NCI-H510A (cell line): ENCODE measurements at places on chromosomes 3 and 15.

GRCh38 chr3:39671600-39671999 is 137.8 kb upstream of the MYRIP start:
- DNase-seq, result no peak

- DNase-seq, result peak; percentile 8
Observed at GRCh38 chr3:18044971-18045880, 302.8 kb upstream of the TBC1D5 start.

DNA sequence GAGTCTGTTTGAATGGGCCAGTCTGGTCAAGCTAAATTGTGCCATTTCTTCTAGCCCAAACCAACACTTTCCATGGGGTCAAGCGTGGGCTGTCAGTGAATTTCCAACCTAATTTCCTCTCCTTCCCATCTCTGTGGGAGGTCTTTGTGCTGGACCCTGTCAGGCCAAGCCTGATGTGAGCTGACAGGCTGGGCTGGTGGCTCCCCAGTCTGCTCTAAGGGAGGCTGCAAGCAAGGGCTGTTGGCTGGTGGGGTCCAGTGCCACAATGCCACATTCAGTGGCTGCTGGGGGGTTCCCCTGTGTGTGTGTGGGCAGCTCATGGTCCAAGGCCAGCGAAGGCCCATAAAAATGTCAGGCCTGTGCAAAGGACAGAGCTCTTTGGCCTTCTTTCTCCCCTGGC is 216.1 kb downstream of the OPA1 start:
- no peak for DNase-seq

GRCh38 chr15:61951949-61952348 is 108.3 kb downstream of the VPS13C start:
- DNase-seq, result no peak

DNA sequence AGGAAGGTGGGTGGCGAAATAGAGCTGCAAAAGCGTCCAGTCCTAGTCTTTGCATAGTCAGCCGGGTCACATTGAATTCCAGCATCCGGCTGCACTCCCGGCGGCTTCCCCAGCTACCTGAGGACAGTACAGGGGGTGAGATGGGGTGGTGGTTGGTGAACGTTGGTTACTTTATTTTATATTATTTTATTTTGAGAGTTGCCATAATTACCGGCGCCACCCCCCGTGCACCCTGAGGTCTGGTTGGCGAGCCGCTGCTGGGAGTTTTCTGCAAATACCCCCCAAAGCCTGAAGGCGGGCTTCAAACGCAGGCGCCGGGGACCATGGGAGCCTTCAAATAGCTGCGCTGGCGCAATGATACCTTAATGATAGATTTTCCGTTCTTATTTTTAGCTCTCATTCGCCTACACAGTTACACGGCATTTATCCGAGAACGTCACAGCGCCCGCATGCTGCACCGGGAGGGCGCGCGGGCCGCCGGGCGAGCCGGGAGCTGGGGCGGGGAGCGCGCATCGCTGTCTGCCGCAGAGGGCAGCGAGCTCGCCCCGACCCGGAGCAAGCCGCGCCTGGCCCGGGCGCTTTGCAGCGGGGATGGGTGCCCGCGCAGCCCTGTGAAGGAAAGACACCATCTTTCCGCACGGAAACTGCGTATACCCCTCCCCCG is 756 bp upstream of the RASGRF1 start:
- no peak for DNase-seq

GRCh38 chr3:81620849-81621248 is 140.6 kb downstream of the GBE1 start:
- no peak for DNase-seq

DNA sequence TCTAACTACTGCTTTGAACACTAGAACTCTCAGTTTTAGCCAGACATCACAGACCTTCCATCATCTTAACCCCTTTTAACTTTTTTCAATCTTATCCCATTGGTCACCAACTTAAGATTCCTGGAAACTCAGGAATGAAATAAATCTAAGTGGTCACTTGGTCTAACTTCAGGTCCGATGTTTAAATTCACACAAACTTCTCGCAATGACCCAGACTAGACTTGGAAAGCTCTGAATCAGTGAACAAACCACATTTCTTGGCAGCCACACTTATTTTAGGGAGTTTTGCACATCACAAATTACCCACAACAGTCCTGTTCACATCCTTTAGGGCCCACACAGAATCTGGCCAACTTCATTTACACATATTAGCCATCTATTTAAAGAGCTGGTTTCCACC is 118.9 kb downstream of the MAGI1 start:
- no peak for DNase-seq

- no peak for DNase-seq
Observed at GRCh38 chr15:67613211-67613610, 70.7 kb downstream of the MAP2K5 start.

GRCh38 chr15:58247855-58248842 is 110.0 kb downstream of the AQP9 start:
- DNase-seq, result no peak

- DNase-seq, result no peak
Observed at GRCh38 chr3:135752851-135753250, 212.7 kb upstream of the PPP2R3A start.

- peak; percentile 34 for DNase-seq
Observed at GRCh38 chr3:117853923-117854668, 1144.5 kb downstream of the TUSC7 start.

GRCh38 chr15:37979671-37980409 is 45.4 kb downstream of the TMCO5A start:
- no peak for DNase-seq

DNA sequence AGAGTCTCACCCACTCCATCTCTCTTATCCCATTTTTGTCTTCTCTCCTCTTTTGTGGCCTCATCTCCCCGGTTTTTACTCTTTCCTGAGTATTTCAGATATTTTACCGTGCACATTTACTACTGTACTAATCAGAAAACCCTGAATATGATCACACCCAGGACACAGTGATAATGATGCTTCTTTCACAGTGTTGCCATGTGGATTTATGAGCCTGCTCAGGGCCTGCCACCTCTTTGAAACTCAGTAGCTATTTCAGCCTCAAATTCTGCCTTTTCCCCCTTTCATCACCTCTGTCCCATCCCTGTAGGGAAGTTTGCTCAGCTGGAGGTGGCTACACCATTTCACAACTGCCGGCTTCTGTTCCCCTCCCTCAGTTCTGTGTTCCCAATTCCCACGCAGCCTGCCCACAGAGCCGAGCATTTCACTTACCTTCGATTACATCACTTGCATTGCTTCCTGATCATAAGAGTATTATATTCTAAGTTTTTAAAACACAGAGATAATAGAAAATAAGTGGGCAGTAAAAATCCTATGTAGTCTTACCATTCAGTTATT is 33.2 kb downstream of the ARNT2 start:
- no peak for DNase-seq

GRCh38 chr15:87741350-87741749 is 515.2 kb downstream of the NTRK3 start:
- no peak for DNase-seq

DNA sequence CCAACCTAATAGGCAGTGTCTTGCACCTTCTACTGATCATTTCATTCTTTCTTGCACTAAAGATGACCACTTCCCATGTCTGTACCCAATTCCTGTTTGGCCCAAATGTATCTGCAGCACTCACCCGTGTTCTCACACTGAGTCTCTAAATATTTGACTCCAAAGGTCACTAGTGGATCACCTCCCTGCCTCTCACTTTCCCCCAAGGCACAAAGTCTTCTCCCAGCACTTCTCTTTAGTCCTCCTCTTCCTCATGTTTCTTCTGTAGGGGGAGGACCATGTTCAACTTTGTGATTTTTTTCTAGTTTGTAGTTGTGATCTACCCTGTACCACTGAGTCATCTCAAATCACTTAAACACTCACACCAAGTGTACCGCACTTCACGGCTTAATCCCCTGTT is 13.9 kb downstream of the NR1I2 start:
- DNase-seq, result no peak

DNA sequence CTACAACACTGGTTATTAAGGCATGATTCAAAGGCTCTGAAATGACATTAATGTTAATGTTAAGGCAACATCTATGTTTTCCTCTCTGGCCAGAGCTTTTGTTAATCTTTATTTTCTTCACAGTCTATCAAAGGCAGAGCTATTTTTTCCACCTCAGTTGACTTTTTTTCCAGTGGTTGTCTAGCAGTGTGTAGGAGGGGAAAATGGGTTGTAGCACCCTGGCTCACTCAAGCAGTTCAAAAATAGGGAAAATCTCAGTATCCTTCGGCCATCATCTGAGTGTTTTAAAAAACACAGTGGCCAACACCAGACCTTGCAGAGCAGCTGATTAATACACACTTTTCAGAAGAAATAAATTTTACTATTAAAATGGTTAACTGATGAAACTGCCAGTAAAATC is 21.4 kb downstream of the CBLB start:
- no peak for DNase-seq

GRCh38 chr3:8727605-8728512 is 5.7 kb upstream of the CAV3 start:
- no peak for DNase-seq

- peak; percentile 52 for DNase-seq
Observed at GRCh38 chr3:108899530-108899929, 54.1 kb downstream of the GUCA1C start.

DNA sequence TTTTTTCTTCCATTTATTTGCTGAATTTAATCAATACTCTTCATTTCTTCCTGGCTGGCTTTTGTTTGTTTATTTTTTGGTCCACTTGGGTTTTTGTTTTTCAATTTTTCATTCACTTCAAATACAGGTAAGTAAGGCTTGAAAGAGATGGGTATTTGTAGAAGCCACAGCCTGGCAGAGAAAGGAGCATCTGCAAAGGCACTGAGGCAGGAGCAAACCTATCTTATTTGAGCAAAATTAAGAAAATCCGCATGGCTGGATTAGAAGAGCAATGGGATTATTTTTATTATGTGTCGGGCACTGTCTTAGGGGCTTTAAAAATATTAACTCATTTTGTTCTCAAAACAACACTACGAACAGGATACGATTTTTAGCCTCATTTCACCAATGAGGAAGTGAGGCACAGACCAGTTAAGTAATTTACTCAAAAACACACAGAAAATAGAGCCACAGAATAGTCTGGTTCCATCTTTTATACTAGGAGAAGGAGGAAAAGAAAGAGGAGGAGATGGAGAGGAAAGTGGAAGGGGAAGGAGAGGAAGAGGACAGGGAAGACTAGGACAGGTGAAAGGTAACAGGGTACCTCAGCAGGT is 35.1 kb upstream of the CCDC80 start:
- DNase-seq, result no peak

- no peak for DNase-seq
Observed at GRCh38 chr3:52218026-52218425, 7.4 kb downstream of the TLR9 start.

GRCh38 chr3:141039589-141039988 is 11.6 kb upstream of the SPSB4 start:
- DNase-seq, result no peak

DNA sequence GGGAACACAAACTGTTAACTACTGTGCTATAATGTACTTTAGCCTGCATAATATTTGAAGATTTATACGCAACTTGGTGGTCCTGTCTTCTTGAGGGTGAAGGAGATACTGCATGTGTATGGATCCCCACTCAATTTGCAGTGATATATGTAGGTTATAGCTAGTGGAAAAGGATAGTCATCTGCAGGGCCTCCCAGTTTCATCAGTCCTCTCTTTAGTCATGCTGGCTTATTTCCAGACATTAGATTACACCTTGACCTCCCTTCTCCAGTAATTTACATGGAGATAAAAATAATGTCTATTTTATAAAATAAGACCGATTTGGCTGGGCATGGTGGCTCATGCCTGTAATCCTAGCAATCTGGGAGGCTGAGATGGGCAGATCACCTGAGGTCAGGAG is 3.7 kb downstream of the NR1D2 start:
- DNase-seq, result no peak

- DNase-seq, result no peak
Observed at GRCh38 chr3:184560531-184560930, 1.1 kb upstream of the EPHB3 start.

GRCh38 chr3:13122081-13123012 is 49.1 kb upstream of the IQSEC1 start:
- no peak for DNase-seq

GRCh38 chr15:83372434-83372891 is 74.7 kb upstream of the SH3GL3 start:
- DNase-seq, result no peak

DNA sequence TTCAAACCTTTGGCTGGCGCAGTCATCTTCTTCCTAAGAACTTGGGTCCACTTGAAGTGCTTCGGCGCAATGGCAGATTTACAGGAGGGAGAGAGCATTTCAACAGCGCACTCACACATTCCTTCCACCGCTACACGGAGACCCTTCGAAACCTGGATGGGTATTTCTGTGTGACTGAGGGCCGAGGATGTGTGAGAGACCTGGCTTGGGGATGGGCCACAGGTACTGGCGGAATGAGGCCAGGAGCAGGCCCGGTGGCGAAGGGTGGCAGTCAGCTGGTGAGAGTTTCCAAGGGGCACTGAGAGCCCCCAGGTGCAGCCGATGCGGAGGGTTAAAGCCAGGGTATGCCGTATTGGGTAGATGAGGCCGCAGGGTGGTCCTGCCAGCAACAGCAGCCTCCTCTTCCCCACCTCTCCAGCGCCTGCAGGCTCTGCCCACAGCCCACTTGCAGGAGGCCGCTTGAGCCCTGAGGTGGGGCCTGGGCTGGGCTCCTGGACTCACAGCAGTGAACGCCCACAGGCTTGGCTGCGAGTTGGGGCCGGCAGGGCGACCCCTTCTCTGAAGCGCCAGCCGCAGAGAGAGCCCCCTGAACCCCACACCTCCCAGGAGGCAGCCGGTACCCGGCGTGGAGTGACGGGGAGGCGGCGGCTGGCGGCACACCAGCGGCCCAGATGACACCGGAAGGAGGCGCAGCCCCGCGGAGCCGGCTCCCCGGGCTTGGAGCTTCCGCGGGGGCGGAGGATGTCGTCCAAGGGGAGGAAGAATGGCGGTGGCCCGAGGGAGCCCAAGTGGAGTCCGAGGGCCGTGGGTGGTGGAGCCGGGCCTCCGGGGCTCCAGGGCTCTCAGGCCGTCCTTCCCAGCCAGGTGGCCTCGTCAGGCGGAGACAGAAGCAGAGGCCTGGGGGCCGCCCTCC is 166.5 kb downstream of the NSMCE3 start:
- DNase-seq, result no peak

DNA sequence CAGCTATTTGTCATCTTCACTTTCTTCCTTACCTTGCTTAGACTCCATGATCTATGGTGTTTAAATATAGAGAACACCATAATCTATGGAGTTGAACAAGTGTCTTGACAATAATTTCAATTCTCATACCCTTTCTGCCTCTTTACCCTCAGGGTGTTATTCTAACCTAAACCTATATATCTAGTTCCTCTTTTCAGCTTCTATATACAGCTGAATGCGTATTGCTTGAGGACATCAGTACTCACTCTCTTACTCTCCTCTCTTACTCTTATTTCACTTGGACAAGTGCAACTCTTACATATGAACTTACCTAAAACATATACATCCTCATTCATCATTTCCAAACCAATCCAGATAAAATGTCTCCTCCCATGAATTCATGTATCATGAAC is 187.1 kb downstream of the RAP2B start:
- no peak for DNase-seq

GRCh38 chr3:53023072-53023823 is 22.6 kb downstream of the SFMBT1 start:
- no peak for DNase-seq

DNA sequence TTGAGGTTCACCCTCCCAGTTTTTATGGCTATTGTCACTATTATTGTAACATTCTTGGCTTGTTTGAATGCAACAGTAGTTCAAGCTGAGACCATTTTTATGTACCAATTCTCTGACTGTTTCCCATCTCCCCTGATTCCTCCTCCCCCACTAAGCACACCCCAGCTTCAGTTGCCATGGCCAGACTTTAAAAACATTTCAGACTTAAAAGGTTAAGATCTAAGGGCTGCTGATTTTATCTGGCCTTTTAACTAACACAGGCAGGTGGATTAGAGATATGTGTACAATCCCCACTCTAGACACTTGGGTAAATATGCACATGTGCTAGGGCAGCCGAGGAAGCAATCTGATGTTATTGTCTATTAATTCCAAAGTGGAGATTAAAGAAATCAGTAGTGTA is 386.3 kb upstream of the NR2F2 start:
- DNase-seq, result no peak
